Activated CD4-positive, alpha-beta T cell treated with anti-CD3 and anti-CD28 coated beads, Interleukin-2, amount 10 ng/mL, durations not matched to agents 24 days and 14 days (primary cell): ENCODE measurements at places on chromosomes 12 and 14.
A peak's percentile ranks its signal among the peaks of the same experiment; 100 is the strongest.

GRCh38 chr14:93056840-93057585 is 58.7 kb downstream of the ITPK1 start:
- no peak overlapping the region for H3K4me3 ChIP-seq
- DNase-seq, result no peak
- H3K27ac ChIP-seq, result peak overlapping the region; percentile 53
- no peaks in the 10 kb centered on the region for H3K27me3 ChIP-seq
- H3K36me3 ChIP-seq, result peaks cover 3% of the 10 kb centered on the region
- H3K4me1 ChIP-seq, result peaks cover 16% of the 10 kb centered on the region

DNA sequence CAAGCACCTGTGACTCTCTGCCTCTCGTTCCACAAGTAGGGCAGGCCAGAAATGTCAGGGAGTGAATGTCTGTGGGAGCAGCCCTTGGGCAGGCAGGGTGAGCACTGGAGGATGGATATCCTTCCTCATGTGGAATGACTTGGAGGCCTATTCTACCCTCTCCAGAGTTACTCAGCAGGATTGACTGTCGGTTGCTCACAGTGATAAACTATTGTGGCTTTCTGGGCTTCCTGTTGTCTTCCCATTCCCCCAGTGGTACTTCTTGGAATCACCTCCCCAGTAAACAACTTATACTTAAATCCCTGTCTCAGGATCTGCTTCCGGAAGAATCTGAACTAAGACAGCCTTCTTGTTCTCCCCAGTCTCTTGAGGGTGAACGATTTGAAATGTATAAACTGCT is 79.6 kb upstream of the MANSC4 start:
- H3K4me1 ChIP-seq, result peaks cover 2% of the 10 kb centered on the region
- H3K36me3 ChIP-seq, result no peaks in the 10 kb centered on the region
- no peak overlapping the region for H3K4me3 ChIP-seq
- H3K27me3 ChIP-seq, result peaks cover 5% of the 10 kb centered on the region
- no peak overlapping the region for H3K27ac ChIP-seq

DNA sequence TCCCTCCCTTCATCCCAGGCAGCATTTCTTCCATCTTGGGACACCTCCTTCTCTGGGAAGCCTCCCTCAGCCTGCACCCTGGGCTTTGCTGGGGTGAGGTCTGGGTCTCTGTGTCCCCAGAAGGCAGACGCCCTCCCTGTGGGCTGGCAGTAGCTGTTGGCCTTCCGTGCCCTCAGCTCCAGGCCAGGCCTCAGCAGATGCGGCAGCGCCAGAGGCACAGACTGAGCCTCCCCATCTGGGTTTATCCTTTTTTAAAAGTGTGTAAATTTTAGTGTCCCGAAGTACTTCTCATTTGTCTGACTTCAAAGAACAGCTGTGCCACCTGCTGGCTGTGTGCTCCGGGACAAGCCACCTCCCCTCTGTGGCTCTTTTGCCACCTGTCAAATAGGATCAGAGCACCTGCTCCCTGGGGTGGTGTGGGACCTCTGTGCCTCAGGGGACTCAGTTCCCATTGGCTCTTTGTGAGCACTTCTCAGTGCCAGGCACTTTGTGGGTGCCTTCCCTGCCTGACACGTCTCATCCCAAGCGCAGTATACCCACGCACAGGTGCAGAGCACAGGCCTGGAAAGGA is 11.1 kb downstream of the EXOC3L4 start:
- no peaks in the 10 kb centered on the region for H3K36me3 ChIP-seq
- H3K4me1 ChIP-seq, result peaks cover 4% of the 10 kb centered on the region
- no peak overlapping the region for H3K4me3 ChIP-seq
- peak; percentile 65 for DNase-seq
- no peak overlapping the region for H3K27ac ChIP-seq
- H3K27me3 ChIP-seq, result peaks cover 25% of the 10 kb centered on the region

GRCh38 chr12:56040963-56041551 is 661 bp upstream of the RPS26 start:
- no peaks in the 10 kb centered on the region for H3K27me3 ChIP-seq
- H3K4me1 ChIP-seq, result peaks cover 44% of the 10 kb centered on the region
- H3K27ac ChIP-seq, result peak overlapping the region; percentile 99
- no peak for DNase-seq

GRCh38 chr14:79281244-79282152 is 929.8 kb downstream of the DIO2 start:
- no peak overlapping the region for H3K27ac ChIP-seq
- no peaks in the 10 kb centered on the region for H3K36me3 ChIP-seq
- no peak overlapping the region for H3K4me3 ChIP-seq
- no peak for DNase-seq
- peaks cover 41% of the 10 kb centered on the region for H3K27me3 ChIP-seq
- H3K4me1 ChIP-seq, result no peaks in the 10 kb centered on the region

GRCh38 chr14:40697231-40697630 is 909.4 kb upstream of the LRFN5 start:
- no peak for DNase-seq
- H3K36me3 ChIP-seq, result no peaks in the 10 kb centered on the region
- H3K4me3 ChIP-seq, result no peak overlapping the region
- no peaks in the 10 kb centered on the region for H3K4me1 ChIP-seq
- no peak overlapping the region for H3K27ac ChIP-seq

DNA sequence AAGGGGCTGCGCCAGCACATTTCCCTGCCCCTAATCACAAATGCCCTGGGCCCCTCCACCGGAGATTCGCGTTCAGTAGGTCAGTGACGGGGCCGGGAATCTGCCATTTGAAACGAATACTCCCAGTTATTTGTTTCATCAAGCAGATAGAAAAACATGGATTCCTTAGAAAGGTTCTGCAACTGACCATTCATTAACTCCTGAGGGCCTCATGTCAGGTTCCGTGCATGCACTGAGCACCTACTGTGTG is 25.6 kb upstream of the UBC start:
- no peak for DNase-seq
- no peak overlapping the region for H3K27ac ChIP-seq
- peaks cover 14% of the 10 kb centered on the region for H3K36me3 ChIP-seq
- no peaks in the 10 kb centered on the region for H3K27me3 ChIP-seq
- peaks cover 17% of the 10 kb centered on the region for H3K4me1 ChIP-seq

DNA sequence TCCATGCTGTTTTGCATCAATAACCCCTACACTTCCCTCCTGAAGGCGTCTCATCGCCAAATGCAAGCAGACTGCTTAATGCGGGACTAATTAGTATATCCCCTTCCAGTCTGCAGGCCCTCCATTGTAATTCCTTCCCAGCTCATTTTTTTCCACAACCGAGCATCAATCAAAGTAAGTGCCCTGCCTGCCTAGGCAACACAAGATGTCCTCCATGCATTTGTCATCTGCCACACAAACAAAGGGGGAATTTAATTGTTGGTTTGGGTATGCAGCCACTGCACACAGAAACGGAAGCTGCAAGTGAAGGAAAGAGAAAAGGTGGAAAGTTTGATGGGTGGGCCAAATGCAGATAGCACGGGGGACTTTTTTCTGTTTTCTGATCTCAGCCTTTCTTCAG is 168.0 kb downstream of the EGLN3 start:
- DNase-seq, result peak; percentile 45
- no peak overlapping the region for H3K4me3 ChIP-seq
- peaks cover 15% of the 10 kb centered on the region for H3K27me3 ChIP-seq
- no peaks in the 10 kb centered on the region for H3K4me1 ChIP-seq
- H3K36me3 ChIP-seq, result no peaks in the 10 kb centered on the region

- H3K4me1 ChIP-seq, result no peaks in the 10 kb centered on the region
- H3K27ac ChIP-seq, result no peak overlapping the region
- H3K27me3 ChIP-seq, result peaks cover under 1% of the 10 kb centered on the region
Measured at GRCh38 chr12:130026608-130027176, 122.9 kb upstream of the TMEM132D start.

DNA sequence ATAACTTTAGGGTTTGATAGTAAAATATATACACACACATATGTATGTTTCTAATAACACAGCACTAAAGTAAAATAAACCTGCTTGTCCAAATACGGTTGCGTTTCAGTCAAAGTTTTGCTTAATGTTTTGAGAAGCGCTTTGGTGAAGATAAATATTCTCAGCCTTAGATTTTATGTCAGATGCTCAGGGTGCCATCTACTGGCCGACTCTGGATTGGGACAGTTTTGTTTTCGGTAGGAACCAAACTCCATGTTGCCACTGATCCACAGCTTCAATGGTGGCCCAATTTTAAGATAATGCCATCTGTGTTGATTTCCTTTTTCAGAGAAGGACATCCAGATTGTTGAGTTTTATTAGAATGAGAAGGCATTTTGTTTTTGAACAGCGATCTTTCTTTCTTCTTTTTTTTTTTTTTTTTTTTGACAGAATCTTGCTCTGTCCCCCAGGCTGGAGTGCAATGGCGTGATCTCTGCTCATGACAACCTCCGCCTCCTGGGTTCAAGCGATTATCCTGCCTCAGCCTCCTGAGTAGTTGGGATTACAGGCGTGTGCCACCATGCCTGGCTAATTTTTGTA is 43.1 kb downstream of the LLPH start:
- peak; percentile 83 for DNase-seq
- no peak overlapping the region for H3K27ac ChIP-seq
- no peaks in the 10 kb centered on the region for H3K36me3 ChIP-seq
- H3K4me3 ChIP-seq, result no peak overlapping the region
- no peaks in the 10 kb centered on the region for H3K4me1 ChIP-seq

DNA sequence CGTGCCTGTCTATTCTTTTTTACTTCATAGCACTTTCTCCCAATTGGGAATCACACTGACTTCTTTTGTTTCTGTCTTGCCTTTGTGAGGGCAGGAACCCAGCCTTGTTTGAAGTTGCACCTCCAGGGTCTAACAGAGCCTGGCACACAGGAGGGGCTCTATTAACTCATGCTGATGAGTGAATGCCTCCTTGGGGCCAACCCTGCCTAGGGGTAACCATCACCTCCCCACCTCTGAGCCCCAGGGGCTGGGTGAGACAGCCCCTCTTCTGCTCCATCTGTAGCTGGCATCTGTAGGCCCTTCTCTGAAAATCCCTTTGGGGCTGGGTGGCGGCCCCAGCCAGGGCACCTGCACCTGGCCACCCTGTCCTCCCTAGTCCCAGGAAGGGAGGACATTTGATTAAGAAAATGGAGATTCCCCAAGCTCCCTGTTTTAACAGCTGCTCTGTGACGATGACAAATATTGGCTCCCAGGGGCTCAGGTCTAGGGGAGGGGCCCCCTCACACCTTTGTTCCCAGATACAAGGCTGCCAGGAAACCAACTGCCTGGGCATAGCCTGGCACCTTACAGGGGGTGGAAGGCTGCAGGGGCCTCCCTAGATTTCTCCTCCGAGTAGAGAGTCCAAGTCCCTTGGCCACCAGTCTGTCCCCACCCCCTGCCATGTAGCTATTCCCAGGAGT is 11.8 kb downstream of the TAMALIN start:
- H3K36me3 ChIP-seq, result peaks cover 4% of the 10 kb centered on the region
- no peak for DNase-seq
- peaks cover 3% of the 10 kb centered on the region for H3K27me3 ChIP-seq
- H3K4me3 ChIP-seq, result no peak overlapping the region
- no peak overlapping the region for H3K27ac ChIP-seq
- peaks cover 19% of the 10 kb centered on the region for H3K4me1 ChIP-seq

DNA sequence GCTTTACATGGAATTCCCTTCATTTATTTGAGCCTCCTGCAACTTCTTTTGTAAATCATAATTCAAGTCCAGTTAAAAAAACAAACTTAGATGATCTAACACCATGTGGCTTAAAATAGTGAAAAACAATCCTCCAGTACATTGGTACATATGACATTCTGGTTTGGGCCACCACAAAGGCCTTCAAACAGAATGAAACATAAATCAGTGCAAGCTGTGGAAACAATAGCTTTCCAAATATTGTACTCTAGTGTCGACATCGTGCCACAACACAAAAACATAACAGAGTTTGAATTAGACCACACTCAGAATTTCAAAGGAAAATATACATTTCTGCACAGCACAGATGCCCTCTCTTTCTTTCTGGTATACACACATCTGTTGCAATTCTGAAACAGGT is 751.3 kb downstream of the SLC6A15 start:
- H3K36me3 ChIP-seq, result no peaks in the 10 kb centered on the region
- DNase-seq, result no peak
- H3K4me1 ChIP-seq, result no peaks in the 10 kb centered on the region
- H3K27ac ChIP-seq, result no peak overlapping the region

- H3K27ac ChIP-seq, result no peak overlapping the region
- no peaks in the 10 kb centered on the region for H3K36me3 ChIP-seq
- no peak for DNase-seq
- H3K4me3 ChIP-seq, result no peak overlapping the region
- no peaks in the 10 kb centered on the region for H3K4me1 ChIP-seq
Measured at GRCh38 chr14:85295318-85295717, 234.6 kb upstream of the FLRT2 start.

DNA sequence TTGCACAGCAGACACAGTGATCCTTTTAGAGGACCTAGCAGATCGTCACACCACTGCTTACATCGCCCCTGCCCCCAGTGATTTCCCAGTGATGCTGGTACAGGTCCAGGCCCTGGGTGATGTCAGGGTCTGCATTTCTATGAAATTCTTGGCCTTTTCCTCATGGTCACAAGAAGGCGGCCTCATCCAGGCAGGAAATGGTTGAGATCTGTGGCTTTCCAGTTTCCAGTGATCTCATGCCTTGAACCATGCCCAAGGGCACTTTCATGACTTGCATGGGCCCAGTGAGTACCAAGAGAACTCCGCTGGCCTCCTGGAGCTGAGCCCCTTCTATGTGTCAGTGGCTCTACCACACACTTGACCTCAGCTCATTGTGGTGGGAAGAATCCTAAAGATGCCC is 41.9 kb upstream of the BDKRB2 start:
- no peak overlapping the region for H3K27ac ChIP-seq
- H3K27me3 ChIP-seq, result peaks cover 2% of the 10 kb centered on the region
- no peak overlapping the region for H3K4me3 ChIP-seq
- DNase-seq, result no peak
- H3K36me3 ChIP-seq, result no peaks in the 10 kb centered on the region

DNA sequence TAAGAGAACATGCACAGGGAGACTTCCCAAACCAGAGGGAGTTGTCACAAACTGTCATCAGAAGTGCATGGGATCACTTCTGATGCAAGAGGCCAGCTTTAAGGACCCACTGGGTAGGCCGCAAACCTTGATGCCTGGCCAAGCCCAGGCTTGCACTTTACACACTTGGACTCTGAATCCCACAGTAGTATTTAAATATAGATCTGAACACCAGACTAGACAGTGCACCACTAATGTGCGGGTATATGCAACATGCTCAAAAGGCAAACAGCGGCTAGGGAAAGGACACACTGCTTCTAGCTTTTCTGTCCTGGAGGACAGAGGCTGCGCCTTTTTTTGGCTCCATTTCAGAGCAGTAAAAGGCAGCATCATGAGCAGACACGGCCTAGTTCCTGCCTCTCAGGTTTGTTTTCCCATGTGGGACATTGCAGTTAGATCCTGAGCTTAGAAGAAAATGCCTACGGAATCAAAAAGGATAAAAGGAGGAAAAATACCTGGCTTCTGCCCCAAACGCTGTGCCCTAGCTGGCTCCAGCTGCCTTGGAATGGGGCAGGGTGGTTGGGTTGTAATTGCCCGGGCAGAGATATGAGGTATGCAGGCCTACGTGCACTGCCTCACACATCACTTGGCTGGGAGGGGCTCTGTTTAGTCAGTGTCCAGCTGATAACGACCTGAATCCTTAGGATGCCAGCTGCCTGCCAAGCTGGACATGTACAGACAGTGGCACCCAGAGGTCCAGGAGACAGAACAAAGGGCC is 84.5 kb upstream of the EGLN3 start:
- no peak for DNase-seq
- H3K4me3 ChIP-seq, result no peak overlapping the region
- peaks cover 4% of the 10 kb centered on the region for H3K36me3 ChIP-seq
- peaks cover 1% of the 10 kb centered on the region for H3K27me3 ChIP-seq
- no peak overlapping the region for H3K27ac ChIP-seq
